ENCODE measurements at places on chromosomes 4 and X.

- peak; percentile 23 for DNase-seq
Measured at GRCh38 chr4:142961866-142962265, 115.8 kb upstream of the INPP4B start.

GRCh38 chrX:126165721-126166461 is at the start of gene DCAF12L2:
DCAF12L2 (minus strand) TSS chrX:126166289; CDS start chrX:126165924, 365 bp downstream.
- no peak for DNase-seq

DNA sequence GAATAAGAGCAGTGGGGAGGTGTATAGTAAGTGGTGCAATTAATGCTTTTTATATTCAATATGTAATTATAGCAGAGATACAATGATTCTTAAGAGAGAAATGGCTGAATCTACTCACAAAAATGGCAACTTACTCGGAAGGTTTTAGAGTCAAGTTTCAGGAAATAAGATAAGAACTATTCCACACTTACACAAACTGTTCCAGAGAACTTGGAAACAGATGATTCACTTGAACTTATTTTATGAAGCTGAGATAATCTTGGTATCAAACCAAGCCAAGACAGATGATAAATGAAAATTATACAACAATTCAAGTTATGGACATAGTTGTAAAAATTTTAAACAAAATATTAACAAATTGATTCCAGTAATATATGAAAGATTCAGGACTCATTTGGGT is 311.3 kb upstream of the HS3ST1 start:
- DNase-seq, result no peak

- no peak for DNase-seq
Measured at GRCh38 chrX:925652-926061, 286.8 kb downstream of the CRLF2 start.

- DNase-seq, result no peak
Measured at GRCh38 chrX:75781611-75782010, 3.4 kb downstream of the MAGEE2 start.

- DNase-seq, result no peak
Measured at GRCh38 chr4:107683873-107684272, 36.2 kb downstream of the PAPSS1 start.

GRCh38 chrX:56963377-56963776 is 32.0 kb downstream of the SPIN3 start:
- DNase-seq, result no peak
